ENCODE measurements at places on chromosomes 7 and 10.

DNA sequence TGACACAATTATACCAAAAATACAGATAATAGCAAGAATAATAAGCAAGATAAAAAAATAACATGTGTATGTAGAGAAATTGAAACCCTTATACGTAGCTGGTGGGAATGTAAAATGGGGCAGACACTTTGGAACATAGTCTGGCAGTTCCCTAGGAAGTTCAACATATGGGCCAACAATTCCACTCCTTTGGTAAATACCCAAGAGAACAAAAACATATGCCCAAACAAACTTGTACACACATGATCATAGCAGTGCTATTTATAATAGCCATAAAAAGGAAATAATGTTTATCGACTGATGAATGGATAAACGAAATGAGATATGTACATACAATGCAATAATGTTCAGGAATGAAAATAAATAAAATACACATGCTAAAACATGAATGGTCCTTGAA, 462.4 kb upstream of the SORCS1 start:
- DNase-seq, result no peak

DNA sequence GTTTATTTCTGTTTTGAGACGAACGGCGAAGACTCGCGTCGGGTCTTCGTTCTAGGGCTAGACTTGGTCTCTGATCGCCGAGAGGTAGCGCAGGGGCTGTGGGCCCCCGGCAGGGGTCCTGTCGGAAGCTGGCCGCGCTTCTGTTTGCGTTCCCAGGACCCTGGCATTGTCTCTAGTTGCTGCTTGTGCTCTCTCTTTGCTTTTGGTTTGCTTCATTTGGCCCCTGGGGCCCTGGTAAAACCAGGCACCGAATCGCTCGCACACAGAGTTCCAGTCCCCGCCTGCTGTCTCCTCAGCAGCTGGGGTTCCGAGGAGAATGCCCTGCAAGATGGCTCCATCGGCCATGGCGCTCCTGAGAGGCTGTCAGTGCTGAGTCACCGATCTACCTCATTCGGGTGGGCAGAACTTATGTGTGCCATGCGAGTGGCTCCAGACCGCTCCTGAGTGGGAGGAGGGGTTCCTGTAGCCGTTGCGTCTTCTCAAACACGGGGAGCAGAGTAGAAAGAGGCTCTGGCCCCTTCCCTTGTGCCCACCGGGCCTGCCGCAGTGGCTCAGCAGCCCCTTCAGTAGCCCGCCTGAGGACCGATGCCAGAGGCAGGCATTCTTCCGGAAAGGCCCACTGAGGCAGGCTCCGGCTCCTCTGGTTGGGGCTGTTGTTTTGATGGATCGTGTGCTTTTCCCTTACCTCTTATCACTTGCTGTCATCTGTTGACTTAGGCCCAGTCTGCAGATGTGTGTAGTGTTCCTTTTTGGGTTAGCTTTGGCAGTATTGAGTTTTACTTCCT, 826 bp downstream of the CHPF2 start:
- DNase-seq, result peak; percentile 79

- DNase-seq, result no peak
Measured at GRCh38 chr10:8416760-8417159, 362.3 kb downstream of the GATA3 start.

GRCh38 chr7:134933460-134934068, 52.7 kb upstream of the AGBL3 start:
- DNase-seq, result no peak

DNA sequence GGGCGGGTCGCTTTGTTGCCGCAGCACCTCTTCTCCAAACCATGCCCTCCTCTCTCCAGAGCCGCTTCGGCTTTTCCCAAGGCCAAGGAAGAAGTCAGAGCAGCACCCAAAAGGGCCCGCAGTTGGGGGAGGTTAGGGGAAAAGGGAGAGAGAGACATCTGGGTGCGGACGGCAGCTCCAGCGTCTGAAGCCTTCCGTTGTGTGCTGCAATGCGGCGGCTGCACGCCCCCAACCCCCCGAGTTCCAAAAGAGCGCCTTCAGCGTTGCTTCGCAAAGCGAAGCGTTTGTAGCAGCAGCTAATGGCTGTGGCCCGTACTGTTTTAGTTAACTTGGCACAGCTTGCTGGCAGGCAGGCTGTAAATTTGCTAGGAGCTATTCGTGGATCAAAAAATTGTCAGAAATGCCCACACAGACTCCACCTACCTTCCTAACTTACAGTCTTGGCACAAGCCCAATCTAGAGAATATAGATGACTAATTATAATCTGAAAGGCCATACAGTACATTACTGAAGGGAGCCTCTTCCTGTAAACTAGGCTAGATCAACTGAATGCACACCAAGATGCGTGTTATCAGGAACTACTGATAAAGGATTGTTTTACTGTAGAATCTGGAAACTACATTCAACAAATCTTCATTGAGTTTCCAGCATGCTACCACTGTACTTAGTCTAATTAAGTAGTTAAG, 1.1 kb upstream of the KBTBD2 start:
- DNase-seq, result peak; percentile 72

DNA sequence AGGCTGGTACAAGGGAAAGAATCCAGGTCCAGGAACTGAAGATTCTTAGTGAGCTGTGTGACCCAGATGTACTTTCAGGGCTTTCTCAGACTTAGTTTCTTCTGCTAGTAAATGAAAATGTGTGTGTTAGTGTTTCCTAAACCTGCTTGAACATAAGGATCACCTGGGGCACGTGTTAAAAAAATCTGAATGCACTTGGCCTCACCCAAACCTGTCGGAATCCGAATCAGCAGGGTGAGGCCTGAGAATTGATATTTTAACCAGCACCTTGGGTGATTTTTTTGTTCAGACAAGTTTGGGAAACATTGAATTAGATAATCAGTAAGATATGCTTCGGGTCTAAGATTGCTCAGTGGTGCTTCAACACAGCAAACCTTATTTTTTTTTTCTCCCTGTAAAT, 59.7 kb downstream of the ZNF365 start:
- no peak for DNase-seq

GRCh38 chr10:86261941-86262687, 104.5 kb downstream of the GRID1 start:
- peak; percentile 52 for DNase-seq

DNA sequence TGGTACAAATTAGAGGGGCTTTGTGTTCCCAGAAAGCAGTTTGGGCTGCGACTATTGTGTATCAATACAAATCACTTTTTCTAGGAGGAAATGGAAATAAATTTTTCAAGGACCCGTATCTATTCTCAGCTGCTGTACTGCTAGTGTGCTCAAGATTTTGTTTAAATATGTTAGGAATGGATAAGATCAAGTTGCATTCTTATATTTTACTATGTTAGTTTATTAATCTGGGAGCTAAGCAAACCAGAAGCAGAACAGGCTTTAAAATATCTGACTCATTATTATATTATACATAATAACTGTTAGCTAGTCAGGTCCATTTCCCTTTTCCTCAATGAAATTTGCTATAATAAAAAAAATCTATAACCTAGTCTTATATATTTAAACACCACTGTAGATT, 11.1 kb upstream of the GLCCI1 start:
- no peak for DNase-seq

- DNase-seq, result no peak
Measured at GRCh38 chr7:141313896-141314295, 237.3 kb upstream of the AGK start.

- DNase-seq, result no peak
Measured at GRCh38 chr10:77850620-77851231, 75.8 kb downstream of the DLG5 start.

- no peak for DNase-seq
Measured at GRCh38 chr10:2214805-2215204, 477.5 kb upstream of the ADARB2 start.

GRCh38 chr7:73704640-73705550, 14.6 kb downstream of the STX1A start:
- DNase-seq, result no peak

DNA sequence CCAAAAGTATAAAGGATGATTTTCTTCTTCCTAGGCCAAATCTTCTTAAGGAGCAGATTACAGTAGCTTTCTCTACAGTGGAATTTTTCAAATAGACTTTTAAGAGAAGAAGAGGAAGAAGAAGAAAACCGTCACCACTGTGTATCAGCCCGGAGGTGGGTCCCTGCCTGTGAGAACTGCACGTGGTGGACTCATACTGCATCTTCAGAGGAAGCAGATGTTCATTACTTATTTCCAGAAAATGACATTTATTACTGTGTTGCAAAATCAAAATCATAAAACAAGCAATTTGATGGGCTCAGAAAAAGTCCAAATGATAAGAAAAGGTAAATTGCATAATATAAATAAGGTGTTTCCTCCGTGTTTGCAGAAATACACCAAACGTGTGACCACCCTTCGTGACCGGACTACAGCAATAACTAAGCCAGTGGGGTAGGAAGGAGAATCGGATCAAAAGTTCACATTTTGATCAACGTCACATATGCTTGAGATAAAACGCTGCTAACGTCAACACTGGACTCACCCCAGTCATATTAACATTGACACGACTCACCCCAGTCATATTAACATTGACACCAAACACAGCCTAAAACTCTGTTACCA, 179.2 kb downstream of the PTPRN2 start:
- no peak for DNase-seq

DNA sequence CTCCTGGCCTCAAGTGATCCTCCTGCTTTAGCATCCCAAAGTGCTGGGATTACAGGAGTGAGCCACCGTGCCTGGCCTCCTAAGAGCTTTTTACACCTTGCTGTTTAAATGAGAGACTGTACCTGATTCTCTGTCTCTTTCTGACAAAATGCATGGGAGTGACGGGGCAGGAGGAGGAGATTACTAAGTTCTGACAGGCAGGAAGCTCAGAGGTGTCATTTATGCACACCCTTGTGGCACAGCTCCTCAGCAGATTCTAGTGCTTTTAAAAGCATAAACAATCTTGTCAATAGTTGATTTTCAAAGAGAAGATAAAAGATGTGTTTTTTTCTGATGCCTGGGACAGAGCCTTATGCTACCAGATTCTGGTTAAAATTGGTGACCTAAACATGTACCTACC, 39.7 kb upstream of the STEAP4 start:
- no peak for DNase-seq

DNA sequence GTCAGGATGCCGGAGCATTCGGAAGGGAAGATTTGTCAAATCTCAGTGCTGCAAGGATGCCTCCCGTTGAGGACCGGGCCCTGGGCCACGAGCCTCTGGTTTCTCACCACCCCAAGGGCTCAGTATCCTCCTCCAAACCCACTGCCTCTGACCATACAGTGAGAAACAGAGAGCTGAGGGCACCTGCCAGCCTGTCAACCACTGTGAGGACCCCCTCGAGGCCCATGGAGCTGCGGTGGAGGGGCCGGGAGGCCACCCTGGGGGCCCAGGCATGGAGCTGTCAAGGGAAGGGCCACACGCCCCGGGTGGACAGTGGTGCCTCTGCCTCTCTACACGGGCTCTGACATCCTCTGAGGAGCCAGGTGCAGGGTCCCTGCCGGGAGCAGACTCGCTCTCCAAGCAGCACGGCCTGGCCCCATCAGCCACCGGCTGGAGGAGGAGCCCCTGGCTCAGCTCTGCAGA, 248.0 kb upstream of the TCERG1L start:
- DNase-seq, result no peak

GRCh38 chr10:124242365-124242764, 149.0 kb upstream of the CHST15 start:
- DNase-seq, result no peak

- DNase-seq, result no peak
Measured at GRCh38 chr10:80133206-80133605, 676 bp downstream of the PLAC9 start.

- no peak for DNase-seq
Measured at GRCh38 chr7:117458977-117459583, 20.7 kb upstream of the CFTR start.

DNA sequence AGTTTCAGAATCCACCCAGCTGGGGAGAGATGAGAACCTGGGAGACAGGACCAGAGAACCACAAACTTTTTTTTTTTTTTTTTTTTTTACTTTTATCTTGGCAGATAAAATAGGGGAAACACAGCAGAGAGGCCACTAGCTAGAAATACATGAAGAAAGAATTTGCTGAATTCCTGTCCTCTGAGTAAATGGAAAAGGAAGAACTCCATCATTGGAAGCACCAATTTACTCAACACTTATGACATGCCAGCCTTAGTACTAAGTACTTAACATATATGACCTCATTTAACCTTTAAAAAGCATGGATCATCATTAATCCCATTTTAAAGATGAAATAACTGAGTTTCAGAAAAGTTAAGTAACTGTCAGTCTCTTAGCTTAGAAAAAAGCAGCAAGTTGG, 343.0 kb upstream of the NPSR1 start:
- no peak for DNase-seq

GRCh38 chr10:107619139-107619538, 454.6 kb upstream of the SORCS1 start:
- no peak for DNase-seq

DNA sequence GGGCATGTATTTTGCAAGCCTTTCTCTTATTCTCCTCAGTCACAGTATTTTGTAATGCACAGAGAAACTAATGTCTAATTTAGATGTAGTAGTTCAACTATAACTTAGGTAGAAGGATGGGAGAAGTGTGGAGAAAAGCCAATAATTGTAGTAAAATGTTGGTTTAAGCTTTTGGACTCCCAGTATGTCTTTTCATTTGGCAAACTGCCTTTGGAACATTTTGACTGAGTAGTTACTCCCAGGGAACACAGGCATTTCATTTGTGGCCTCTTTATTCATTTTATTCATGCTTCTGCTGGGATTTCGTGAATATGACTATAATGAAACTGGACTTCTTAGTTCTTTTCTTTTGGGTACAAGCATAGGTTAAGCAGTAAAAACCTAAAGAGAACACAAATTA, 79.0 kb downstream of the EXOC4 start:
- no peak for DNase-seq

GRCh38 chr10:127815147-127815546, 77.6 kb downstream of the CLRN3 start:
- DNase-seq, result no peak

DNA sequence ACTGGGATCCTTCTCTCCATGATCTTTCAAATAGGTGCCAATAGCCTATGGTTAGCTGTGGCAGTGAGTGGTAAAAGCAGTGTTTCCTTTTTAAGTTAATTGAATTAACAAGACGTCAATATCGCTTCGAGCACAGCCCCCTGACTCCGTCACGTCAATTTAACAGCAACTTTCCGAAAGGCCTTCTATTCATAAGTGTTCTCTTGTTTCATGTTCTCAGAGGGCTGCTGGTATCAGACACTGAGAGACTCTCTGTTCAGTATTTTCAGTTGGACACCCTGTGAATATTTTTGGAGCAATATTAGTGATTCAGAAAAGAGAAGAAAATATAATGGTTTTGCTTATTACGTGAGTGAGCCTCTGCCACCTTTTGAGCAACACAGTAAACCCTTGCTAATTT, 174.2 kb upstream of the INSYN2A start:
- no peak for DNase-seq
